RWPE2 (cell line): ENCODE measurements at places on chromosomes 2 and 18.

GRCh38 chr2:9979977-9980376, 28.5 kb downstream of the GRHL1 start:
- DNase-seq, result no peak

DNA sequence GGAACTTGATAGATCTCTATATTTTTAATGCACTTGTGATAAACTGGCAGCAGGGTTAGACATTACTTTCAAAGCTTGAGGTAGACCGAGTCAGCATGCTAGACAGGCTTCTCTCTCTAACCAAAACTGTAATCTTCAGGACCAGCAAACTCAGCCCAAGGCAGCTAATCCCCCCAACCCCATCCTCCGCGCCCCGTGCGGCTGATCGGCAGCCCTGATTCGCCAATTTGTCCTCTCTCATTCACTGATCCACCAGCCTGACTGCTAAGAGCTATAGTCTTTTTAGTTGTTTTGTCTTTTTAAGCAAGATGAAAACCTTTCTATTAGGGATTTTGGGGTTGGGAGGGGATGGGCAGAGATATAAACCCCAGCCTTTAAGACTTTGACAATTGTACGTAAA, 20.7 kb downstream of the ASPRV1 start:
- no peak for DNase-seq

DNA sequence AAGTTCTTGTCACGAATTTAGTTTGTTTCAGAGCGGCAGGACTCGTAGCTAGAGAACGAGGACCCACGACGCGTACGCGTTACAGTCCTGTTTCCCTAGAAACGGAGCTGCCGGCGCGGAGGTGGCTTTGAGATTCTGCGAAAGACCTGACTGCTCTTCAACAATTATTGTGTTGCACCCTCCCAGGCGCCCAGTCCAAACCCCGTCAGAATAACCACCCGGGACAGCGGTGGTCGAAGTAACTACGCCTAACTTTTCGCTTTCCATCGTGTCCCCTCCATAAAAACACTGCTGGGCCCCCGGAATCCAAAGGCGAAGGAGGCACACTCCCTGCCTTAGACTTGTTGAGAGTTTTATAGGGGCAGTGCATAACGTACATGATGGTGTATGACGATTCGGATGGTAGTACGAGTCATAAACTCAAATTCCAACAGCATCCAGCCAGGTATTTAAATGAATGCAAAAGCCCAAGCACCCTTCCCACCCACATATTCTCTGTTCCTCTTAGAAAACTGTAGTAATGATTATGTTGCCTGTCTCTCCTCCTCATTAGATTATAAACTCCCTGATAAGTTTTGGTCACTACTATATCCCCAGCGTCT, 651 bp upstream of the STAM2 start:
- no peak for DNase-seq

DNA sequence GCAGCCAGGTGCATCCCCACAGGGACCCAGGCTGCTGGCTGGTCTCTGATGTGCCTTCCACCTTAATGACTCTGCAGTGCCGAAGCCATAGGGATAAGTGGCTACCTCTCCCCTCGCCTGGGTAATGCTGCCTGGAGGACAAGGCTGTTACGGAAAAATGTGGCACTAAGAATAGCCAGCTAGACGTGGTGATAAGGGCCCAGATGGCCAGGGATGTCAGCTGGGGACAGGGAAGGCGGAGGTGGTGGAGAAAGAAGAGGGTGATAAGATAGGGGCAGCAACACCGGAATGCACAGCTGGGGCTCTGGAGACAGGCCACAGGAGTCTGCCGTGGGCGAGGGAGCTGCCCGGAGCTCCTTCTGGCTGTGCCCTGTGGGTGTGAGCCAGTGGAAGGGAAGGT, 170.6 kb downstream of the FHOD3 start:
- DNase-seq, result no peak

DNA sequence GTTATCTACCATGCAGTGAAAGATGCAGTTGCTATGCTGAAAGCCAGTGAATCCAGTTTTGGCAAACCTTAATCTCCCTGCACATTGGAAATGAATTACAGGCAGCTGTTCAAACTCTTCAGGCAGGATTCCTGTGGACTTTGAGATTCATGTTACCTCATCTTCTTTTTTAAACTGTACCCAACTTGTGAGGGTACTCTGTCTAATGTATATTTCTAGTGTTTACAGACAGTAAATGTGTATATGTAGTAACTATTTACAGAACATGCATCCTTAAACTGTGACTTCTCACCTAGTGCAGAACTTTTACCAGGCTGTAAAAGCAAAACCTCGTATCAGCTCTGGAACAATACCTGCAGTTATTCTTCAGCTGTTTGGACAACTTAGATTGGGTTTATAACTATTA, 50.9 kb downstream of the KDM3A start:
- DNase-seq, result no peak

DNA sequence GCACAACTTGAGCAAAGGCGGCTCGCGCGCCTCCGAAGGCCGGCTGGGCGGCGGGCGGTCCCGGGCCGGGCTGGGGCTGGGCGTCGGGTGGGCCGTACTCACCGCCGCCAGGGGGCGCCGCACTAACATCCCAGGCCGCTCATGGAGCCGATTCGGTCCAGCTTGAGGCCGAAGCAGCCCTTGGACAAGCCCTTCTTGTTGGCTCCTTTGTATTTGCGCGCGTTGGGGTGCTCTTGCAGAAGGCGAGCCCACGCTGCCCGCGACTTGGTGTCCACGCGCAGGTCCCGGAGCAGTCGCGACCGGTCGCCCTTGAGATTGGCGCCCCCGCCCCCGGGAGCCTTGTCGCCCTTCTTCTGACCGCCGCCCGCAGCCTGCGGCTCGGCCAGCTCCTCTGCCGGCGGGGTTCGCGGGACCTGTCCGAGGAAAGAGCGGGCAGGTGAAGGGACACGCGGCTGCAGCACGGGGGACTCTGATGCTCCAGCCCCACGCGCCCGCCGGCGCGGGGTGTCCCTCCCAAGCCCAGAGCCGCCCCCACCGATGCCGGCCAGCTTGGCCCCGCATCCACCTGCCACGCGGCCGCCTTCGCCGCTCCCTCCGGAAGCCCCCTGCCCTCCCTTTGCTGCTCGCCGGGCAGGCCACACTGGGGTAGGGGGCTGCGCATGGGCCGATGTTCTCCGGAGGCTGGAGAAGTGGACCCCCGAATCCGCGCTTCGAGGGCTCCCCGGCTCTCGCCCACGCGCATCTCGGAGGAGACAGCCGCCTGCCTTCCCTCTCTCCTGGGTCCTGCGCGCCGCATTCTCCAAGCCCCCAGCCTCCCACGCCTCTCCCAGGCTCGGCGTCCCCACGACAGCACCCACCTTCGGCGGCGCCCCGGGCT, 655 bp downstream of the NPPC start:
- DNase-seq, result peak; percentile 68

DNA sequence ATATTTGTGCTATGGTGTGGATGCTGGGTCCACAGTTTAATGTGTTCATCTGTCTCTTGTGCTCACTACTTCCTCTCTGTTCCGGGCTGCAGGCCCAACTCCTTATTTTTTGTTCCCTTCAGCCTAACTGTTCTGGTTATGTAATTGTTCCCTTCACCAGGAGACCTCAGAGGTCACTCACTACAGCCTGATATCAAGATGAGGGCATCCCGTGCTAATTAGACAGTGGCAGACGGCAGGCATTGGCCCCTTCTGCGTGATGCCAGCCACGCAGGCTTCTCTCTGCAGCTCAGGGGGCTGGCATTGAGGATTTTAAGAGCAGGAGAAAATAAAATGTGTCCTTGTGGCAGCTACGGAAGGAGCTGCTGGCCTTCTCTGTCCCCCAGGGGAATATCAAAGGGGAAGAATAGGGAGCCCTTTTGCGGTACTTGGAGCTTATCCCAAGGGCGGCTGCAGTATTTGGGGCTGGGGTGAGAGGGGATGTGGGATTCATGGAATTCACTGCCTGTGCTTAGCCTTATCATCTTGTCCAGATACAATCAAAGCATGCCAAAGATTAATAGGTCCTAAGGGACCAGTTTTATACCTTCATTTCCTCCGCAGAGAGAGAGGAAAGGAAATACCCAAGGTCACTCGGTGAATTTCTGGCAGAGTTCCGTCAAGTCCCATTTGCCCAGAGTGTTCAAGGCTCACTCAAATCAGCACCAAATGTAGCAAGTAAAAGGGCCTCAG, 53.3 kb upstream of the TRIB2 start:
- no peak for DNase-seq

DNA sequence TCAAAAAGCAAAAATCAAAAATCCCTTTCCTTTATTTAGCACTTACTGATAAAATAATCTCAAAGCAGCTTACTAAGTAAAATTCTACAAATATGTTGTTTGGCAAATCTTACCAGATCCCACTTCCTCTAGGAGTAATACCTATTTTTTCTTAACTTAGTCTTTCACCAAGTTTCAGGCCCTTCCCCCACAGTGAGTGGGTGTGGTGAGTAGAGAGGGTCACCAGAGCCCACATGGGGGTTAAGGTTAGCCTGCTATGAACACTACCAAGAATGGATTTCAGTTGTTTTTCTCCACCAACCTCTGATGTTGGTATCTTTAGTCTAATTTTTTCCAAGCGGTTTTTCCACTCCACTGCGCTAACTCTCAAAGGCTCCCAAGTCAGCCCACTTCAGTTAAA, 23.2 kb downstream of the PIAS2 start:
- no peak for DNase-seq
